ENCODE measurements at places on chromosomes 5 and 9. TPM values are rescaled to one million over a fixed set of nuclear protein-coding genes. Genes with fewer than 3 reads are reported as not detected.

DNA sequence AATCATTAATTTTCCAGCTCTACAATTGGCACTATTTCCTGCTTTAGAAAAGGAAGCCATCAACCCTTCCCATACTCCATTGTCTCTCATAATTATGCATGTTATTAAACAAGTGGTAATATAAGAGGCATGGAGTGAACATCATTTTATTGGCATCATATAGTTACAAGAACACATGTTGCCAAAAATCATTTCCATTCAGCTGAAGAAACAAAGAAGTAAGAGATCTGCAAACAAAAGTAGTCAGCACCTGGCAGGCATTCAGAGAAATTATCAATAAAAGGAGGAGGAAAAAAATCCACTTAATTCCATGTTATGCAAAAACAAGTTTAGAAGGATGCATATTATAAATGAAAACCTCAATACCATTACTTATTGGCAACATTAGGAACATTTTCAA, 1208.2 kb upstream of the C9orf72 start:
- DNase-seq: no peak

GRCh38 chr5:81626524-81626923, 124.4 kb downstream of the SSBP2 start:
- no peak for DNase-seq

DNA sequence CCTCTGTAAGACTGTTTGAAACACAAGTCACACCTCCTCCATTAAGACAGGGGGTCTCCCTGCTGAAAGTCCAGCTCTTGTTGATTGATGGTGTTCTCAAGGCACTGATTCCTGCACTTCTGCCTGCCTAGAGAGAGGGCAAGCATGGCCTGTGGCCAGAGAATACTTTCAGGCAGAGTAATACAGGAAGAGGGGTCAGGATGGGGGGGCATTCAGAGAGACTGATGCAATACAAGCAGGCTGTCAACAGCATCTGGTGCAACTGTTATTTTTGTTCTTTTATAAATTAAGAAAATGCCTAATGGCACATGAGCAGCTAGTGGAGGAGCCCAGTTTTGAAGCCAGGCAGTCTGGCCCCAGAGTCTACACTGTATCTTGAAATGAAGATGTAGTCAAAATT, 302.2 kb downstream of the DIRAS2 start:
- DNase-seq: no peak

GRCh38 chr5:9445826-9446388, 100.0 kb downstream of the SEMA5A start:
- DNase-seq: no peak

DNA sequence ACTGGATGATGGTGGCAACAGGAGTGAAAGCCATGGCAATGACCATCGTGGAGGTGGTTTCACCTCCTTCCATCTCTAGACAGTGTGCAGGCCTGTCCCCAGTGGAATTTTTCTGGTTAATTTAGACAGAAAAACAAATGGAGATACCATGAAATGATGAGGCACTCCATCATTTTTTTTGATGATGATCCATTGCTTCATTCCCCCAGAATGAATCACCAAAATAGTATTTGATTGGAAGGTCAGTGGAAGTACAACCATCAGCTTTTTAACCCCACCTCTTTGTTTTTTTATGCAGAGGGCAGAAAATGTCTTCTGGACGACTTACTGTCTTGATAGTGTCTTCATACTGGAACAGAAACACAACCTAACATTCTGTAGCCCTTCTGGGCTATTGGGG, 42.6 kb upstream of the ADRA1B start:
- DNase-seq: no peak

DNA sequence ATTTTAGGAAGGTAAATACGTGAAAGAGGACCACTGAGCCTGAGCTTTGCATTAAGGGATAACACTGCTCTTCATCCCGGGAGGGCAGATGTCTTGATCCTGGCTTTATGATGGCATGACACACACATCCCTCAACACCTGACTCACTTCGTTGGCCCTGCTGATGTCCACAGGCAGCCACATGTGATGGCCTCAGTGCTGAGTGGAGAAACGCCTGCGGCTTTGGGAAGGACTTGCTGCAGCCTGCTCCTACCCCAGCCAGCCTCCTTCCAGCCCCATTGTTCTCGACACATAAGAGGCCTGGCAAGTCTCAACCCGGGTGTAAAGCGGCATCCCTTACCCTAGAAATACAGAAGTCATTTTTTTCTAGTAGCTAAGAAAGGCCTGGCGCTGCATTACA, 169.0 kb downstream of the SYK start:
- no peak for DNase-seq

DNA sequence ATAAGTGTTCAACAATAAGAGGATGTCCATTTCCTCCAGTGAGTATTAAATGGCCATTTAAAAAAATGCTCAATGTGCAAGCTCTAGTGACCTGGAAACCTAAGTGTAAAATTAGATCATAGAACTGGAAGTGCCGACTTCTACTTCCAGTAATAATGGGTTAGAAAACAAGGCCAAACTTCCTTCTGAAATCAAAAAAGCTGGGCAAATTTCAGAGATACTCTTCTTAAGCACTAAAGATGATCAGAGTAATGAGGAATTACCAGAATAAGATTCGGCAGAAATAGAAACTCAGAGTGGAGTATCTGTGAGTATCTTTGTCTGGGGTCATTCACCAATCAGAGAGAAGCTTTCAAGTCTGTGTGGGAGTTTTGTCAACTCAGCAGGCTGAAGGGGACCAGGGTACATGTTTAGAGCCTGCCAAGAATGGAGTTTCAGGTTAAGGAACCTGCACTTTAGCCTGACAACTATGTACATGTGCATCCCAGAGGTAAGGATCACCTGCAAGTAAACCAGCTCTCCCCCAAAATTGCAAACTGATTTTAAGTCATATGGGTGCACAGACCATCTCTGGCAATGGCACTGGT, 17.1 kb downstream of the FCN2 start:
- DNase-seq: no peak

- no peak for DNase-seq
Observed at GRCh38 chr9:13719981-13720676, 440.6 kb upstream of the MPDZ start.

DNA sequence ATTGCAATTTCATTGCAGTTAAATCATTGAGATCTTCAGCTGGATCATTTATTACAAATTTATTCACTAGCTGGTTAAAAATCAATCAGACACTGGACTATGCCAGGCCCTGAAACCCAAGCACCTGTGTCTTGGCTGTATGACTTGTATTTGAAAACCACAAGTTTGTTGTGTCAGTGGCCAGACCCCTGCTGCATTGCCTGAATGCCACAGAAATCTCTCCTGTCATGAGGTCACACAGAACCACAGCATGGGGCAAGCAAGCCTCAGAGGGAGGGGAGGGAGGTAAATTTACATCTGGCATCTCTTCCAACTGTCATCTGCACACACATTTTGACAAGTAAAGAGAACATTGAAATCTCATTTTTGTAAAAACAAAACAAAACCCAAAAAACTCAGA, 90.0 kb downstream of the ARRDC3 start:
- DNase-seq: no peak

GRCh38 chr9:112218908-112219307, 43.8 kb upstream of the SUSD1 start:
- DNase-seq: no peak

GRCh38 chr9:130237763-130238524, 27.6 kb upstream of the HMCN2 start:
- DNase-seq: no peak

- peak; percentile 3 for DNase-seq
Observed at GRCh38 chr5:143229426-143229895, 174.0 kb downstream of the NR3C1 start.

GRCh38 chr5:55638051-55638450, 74.1 kb downstream of the SLC38A9 start:
- no peak for DNase-seq

DNA sequence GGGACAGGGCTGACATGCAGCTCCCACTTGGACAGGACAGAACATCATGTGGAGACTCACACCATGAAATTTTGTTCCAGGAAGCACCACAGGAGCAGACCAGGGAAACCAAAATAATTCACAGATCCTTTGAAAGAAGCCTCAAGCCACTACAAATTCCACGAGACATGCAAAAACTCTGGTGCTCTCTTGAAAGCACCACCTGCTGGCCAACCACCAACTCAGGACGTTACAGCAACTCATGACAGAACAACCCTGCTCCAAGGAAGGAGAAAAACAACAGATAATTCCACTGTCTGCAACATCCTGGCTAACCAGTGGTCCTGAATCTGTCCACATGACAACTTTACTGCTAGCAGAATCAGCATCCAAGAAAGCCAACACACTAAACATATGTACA, 516.0 kb downstream of the SPATA31D1 start:
- DNase-seq: no peak

GRCh38 chr5:56615361-56616153, 199.8 kb upstream of the MAP3K1 start:
- DNase-seq: no peak

- no peak for DNase-seq
Observed at GRCh38 chr5:168286386-168286785, 5.1 kb upstream of the WWC1 start.

- no peak for DNase-seq
Observed at GRCh38 chr5:1124205-1125029, 12.6 kb upstream of the SLC12A7 start.

GRCh38 chr5:10448754-10449360, 7.2 kb downstream of the ROPN1L start:
- DNase-seq: no peak

DNA sequence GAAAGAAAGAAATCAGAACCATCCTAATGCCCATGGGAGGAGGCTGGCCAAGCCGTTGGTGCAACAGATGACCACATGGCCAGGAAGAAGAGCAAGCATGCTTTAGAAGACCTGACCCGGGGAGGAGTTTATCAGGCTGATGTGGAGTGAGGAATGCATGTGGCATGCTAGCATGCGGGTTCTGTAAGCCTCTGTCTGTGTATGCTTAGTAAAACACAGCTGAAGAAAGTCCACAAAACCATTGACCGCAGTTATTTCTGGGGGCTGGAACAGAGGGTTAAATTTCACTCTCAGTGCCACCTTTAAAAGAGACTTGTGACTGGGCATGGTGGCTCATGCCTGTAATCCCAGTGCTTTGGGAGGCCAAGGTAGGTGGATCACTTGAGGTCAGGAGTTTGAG, 19.1 kb downstream of the GFI1B start:
- no peak for DNase-seq

DNA sequence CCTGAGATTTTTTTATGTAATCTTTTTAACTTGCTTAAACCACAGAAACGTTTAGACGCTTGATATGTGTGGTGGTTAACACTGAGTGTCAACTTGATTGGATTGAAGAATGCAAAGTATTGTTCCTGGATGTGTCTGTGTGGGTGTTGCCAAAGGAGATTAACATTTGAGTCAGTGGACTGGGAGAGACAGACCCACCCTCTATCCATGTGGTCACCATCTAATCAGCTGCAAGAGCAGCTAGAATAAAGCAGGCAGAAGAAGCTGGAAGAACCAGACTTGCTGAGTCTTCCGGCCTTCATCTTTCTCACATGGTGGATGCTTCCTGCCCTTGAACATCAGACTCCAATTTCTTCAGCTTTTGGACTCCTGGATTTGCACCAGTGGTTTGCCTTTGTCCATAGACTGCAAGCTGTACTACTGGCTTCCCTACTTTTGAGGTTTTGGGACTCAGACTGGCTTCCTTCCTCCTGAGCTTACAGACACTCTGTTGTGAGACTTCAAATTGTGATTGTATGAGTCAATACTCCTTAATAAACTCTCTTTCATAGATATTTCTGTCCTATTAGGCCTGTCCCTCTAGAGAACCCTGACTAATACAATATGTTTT, 816.0 kb upstream of the CDH9 start:
- no peak for DNase-seq

The ORM2 gene
- total RNA-seq: not detected

The DAB2 gene
- total RNA-seq: 2.9 TPM

The TEX48 gene
- total RNA-seq: not detected

The PTCH1 gene
- total RNA-seq: 23.0 TPM

The CLK4 gene
- 125 TPM for total RNA-seq

The ATG10 gene
- total RNA-seq: 7.9 TPM

The CCNG1 gene
- total RNA-seq: 133 TPM

The MCTP1 gene
- 0.39 TPM for total RNA-seq

The EGFLAM gene
- not detected for total RNA-seq

The TMEM252 gene
- not detected for total RNA-seq

The TAS2R1 gene
- not detected for total RNA-seq

The PSAT1 gene
- 9.7 TPM for total RNA-seq

The SH3TC2 gene
- total RNA-seq: not detected

The PRR7 gene
- total RNA-seq: 7.2 TPM

Data from CD4-positive, alpha-beta memory T cell (primary cell).